Left cardiac atrium (tissue), 4 donors: ENCODE measurements at places on chromosomes 2 and 18.

DNA sequence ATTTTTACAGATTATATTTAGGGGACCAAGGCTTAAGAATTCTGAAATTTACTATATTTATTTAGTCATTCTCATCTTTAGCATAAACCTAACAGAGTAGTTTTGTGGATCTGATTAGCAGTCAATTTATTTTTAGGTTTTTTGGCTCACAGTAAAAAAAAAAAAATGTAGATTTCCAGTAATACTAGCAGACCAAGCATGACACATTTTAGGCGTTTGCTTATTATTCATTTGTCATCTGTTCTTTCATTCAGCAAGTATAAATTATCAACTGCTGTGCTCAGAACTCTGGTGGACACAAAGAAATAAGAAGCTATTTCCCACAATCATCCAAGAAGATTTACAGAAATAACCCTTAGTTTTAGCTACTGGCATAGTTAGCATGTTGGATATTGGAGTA, 20.6 kb downstream of the PDE1A start:
- DNase-seq: no peak

GRCh38 chr18:31252522-31252921, 65.4 kb upstream of the DSG1 start:
- no peak for DNase-seq

GRCh38 chr2:232896111-232896510, 26.0 kb downstream of the SNORC start:
- no peak for DNase-seq

DNA sequence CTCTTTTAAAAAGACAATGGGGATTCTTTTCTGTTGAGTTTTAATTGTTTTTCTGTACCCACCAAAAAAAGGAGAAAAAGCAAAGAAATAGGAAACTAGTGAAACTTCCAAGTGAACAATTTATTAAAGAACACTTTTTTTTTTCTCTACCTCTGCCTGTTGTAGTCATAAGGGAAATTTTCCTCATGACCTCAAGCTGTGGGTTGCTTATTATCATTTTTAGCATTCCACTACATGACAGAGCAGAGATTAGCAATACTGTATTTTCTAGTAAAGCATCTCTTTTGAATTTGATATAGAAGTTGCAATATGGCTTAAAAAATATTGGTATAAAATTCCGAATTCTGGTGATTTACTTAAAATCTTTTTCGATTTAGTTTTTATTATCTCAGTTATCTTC, 87.9 kb upstream of the LRRTM1 start:
- DNase-seq: no peak

- no peak for DNase-seq
Observed at GRCh38 chr2:140288726-140289125, 1508.5 kb upstream of the NXPH2 start.

DNA sequence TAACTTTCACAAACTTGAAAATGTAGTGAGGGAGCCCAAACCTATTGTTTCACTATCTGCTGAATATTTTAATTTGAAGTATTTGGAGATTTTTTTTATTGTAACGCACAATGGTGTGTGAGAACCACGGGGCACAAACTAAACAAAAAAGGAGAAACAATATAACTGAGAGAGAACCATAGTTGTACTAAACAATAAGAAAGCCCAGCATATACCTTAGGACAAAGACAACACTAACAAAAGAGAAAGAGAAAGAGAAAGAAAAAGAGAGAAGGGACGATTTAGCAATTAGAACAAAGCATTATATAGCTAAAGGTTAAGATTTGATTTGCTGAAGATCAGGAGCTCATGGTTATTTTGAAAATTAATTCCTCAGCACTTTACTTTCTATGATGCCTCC, 906.0 kb upstream of the NXPH2 start:
- no peak for DNase-seq

GRCh38 chr18:1995041-1995612, 576.2 kb downstream of the METTL4 start:
- DNase-seq: no peak

DNA sequence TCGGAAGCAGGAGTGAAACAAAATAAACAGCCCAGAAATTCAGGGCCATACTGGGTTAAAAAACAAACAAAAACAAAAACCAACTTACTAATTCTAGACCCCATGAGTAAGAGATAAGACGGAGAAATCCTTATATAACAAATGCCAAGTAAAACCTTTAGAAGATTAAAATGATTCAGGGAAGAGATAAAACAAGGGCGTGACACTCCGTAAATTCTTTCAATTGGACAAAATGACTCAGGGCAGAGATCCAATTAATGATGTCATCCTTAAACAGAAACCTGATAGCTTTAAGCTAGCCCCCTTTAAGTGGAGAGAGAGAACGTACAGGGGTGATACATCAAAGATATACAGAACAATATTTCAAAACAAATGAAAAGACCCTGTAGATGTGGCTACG, 317.4 kb downstream of the NBAS start:
- no peak for DNase-seq

GRCh38 chr2:165953306-165953654, 296 bp downstream of the TTC21B start:
- no peak for DNase-seq
